ENCODE measurements at places on chromosomes 6 and 20. TPM values are rescaled to one million over a fixed set of nuclear protein-coding genes. Genes with fewer than 3 reads are reported as not detected.

- peaks cover 24% of the 10 kb centered on the region for H3K27me3 ChIP-seq
- no peak within 1 kb of the TSS for H3K4me3 ChIP-seq
- no peaks in the 10 kb centered on the region for H3K36me3 ChIP-seq
- no peaks in the 10 kb centered on the region for H3K4me1 ChIP-seq
- DNase-seq = no peak
Observed at GRCh38 chr20:58850693-58851174, at the start of gene GNAS-AS1. GNAS-AS1 (minus strand) TSS chr20:58850902.

DNA sequence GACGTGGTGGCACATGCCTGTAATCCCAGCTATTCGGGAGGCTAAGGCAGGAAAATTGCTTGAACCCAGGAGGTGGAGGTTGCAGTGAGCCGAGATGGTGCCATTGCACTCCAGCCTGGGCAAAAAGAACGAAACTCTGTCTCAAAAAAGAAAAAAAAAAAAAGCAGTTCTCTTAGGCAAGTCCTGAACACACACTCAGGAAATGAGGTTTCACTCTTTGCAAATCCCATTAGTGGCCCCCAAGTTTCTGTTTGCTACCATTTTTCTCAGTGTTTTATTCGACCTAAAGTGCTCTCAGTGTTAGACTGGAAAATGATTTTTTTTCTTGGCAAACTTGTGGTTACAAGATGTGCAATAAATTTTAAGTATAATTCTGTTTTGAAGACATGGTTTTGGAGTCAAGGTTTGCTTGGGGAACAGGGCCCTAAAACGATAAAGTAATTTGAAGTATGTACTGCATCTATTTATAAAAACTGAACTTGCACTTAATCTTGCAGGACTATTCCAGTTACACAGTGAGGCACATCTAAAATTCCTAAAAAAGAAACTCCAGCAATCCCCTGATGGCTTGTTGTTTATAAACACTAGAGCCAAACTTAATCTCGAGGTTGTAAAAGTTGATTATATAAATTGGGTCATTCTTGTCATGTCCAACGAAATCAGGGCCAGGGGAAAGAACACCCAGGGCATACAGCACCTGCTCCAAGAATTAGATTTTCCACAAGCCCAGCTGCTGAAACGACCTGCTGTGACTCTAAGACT lies 42.6 kb downstream of the MAP1LC3A start:
- no peaks in the 10 kb centered on the region for H3K36me3 ChIP-seq
- no peaks in the 10 kb centered on the region for H3K4me1 ChIP-seq
- no peak for DNase-seq
- no peak overlapping the region for H3K27ac ChIP-seq

DNA sequence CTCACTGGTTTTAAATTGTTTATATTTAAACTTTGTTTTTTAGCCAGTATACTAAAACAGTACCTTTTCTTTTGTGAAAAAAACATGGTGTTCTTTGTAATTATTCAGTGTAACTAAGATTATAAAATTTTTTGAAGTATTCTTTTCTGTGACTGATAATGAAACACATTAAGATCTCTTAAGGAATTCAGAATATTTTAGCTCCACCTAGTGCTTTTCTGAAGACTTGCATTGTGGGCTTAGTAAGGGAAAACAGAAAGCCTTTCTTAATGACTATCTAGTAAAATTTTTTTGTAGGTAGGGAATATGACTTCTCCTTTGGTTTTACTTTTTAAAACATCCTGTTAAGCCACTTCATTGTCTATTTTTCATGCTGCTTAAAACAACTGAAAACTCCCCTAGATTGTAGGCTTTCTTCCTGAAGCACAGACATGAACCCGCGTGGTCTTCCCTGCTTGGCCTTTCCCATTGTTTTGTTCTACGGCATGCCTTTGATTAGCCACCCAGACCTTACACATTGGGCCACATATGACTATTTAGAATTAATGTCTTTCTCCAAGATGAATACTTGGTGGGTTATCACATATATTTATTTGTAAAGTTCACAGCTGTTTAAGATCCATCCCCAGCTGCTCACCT lies 72.1 kb downstream of the AFDN start:
- H3K4me3 ChIP-seq = no peak overlapping the region
- H3K36me3 ChIP-seq = no peaks in the 10 kb centered on the region
- no peak for DNase-seq

DNA sequence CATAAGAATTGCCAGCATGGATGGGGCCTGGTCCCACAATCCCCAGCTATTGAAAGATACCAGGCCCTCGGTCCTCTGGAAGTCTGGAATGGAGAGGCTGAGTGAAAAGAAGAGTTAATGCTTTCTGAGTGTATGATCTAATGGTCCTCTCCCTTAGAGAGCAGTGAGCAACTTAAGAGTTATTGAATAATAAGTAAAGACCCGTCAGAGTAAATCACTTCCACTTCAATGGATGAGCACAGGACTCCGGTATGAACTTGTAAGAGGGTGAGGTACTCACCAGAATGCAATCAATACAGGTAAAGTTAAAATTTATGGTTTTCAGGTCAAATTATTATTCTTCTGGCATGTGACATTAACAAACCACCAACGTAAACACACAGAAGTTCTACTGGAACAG lies 39.9 kb downstream of the FAXC start:
- H3K36me3 ChIP-seq = no peaks in the 10 kb centered on the region
- no peak overlapping the region for H3K4me3 ChIP-seq
- no peaks in the 10 kb centered on the region for H3K4me1 ChIP-seq
- H3K27me3 ChIP-seq = no peaks in the 10 kb centered on the region

GRCh38 chr20:44279228-44279627 lies 31.8 kb downstream of the FITM2 start:
- no peaks in the 10 kb centered on the region for H3K36me3 ChIP-seq
- no peak for DNase-seq
- H3K4me1 ChIP-seq = no peaks in the 10 kb centered on the region
- H3K27ac ChIP-seq = no peak overlapping the region
- no peak overlapping the region for H3K4me3 ChIP-seq

GRCh38 chr20:41318271-41318649 lies 729 bp upstream of the ZHX3 start:
- H3K36me3 ChIP-seq = no peaks in the 10 kb centered on the region
- no peaks in the 10 kb centered on the region for H3K27me3 ChIP-seq
- H3K27ac ChIP-seq = no peak overlapping the region
- DNase-seq = no peak

DNA sequence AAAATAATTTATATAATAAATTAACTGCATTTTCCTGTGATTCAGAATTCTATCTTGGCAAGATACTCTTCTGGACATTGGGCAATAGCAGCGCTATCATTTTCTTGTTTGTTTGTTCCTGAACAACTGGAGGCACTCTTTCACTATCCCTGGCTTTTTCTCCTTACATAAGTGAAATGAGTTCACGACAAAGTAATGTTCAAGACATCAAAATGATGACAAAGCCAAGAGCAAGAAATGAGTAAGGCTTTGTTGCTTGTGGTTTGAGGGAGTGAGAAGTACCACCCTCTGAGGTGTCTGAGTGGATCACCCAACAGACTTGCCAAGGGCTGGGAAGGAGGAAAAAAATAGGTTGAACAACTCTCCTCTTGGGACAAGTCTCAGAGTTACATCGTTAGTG lies 466.6 kb upstream of the JAG1 start:
- no peaks in the 10 kb centered on the region for H3K4me1 ChIP-seq
- no peaks in the 10 kb centered on the region for H3K36me3 ChIP-seq
- H3K4me3 ChIP-seq = no peak overlapping the region
- no peaks in the 10 kb centered on the region for H3K27me3 ChIP-seq
- H3K27ac ChIP-seq = no peak overlapping the region

DNA sequence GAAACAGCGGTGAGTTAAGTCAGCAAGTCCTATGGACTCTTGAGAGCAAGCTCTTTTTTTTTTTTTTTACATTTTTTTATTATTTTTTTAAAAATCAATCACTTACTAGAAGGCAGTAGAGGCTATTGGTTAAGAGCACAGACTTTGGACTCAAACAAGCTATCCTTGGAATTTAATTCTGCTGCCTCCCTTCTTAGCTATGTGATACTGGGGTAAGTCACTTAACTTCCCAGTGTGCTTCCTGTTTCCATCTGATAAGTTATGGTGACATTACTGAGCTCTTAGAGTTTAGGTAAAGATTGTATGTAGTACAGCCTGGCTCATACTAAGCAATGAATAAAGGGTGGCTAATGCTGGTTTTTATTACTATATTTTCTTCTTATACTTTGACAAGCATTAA lies 770.5 kb upstream of the FLRT3 start:
- H3K27me3 ChIP-seq = no peaks in the 10 kb centered on the region
- DNase-seq = no peak
- H3K4me3 ChIP-seq = no peak overlapping the region
- no peaks in the 10 kb centered on the region for H3K4me1 ChIP-seq
- no peak overlapping the region for H3K27ac ChIP-seq

GRCh38 chr6:37635319-37635718 lies 62.4 kb downstream of the MDGA1 start:
- H3K4me3 ChIP-seq = no peak overlapping the region
- no peak for DNase-seq
- H3K27ac ChIP-seq = no peak overlapping the region
- no peaks in the 10 kb centered on the region for H3K27me3 ChIP-seq
- H3K4me1 ChIP-seq = peaks cover 14% of the 10 kb centered on the region

DNA sequence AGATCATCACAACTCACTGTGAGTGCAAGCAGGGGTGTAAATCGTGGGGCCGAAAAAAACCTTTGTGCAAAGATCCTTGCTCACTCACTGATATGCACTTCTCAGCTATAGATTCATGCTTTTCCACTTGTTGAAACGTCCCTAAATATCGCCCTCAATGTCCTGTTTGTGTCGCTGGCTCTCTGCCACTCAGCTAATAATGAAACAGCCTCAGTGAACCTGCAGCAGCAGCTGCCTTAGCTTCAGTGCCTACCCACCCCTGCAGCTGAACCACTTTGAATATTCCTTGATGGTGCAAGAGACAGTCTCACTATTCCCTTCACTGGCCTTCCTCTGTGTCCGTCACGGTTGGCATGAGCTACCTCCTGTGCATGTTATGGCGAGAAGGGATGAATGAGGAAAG lies 128.9 kb upstream of the NAA20 start:
- no peak for DNase-seq
- H3K27ac ChIP-seq = no peak overlapping the region
- H3K4me3 ChIP-seq = no peak overlapping the region
- H3K36me3 ChIP-seq = no peaks in the 10 kb centered on the region

GRCh38 chr6:149907317-149907716 lies 9.4 kb upstream of the RAET1E start:
- H3K4me3 ChIP-seq = no peak overlapping the region
- H3K4me1 ChIP-seq = no peaks in the 10 kb centered on the region
- no peaks in the 10 kb centered on the region for H3K27me3 ChIP-seq
- no peaks in the 10 kb centered on the region for H3K36me3 ChIP-seq

DNA sequence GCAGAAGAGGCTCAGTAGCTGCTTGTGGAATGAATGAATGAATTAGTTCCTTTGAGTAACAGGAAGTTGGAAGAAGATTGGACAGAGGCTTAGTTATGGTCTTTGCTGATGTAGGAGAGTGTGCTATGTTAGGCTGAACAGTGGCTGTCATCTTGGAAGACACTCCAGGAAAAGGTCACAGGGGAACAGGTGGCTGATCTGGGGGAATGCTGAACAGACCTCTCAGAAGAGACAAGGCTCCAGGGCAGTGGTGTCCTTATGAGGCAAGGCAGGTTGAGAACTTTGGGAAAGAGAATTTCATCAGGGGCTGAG lies 62.3 kb downstream of the UTRN start:
- peak overlapping the region; percentile 8 for H3K4me3 ChIP-seq
- H3K27ac ChIP-seq = no peak overlapping the region
- no peaks in the 10 kb centered on the region for H3K27me3 ChIP-seq
- no peak for DNase-seq
- peaks cover 37% of the 10 kb centered on the region for H3K4me1 ChIP-seq
- H3K36me3 ChIP-seq = no peaks in the 10 kb centered on the region

- no peak overlapping the region for H3K27ac ChIP-seq
- no peak overlapping the region for H3K4me3 ChIP-seq
- H3K4me1 ChIP-seq = no peaks in the 10 kb centered on the region
- DNase-seq = no peak
Observed at GRCh38 chr20:49268600-49269365, 9.1 kb downstream of the ZNFX1 start.

- H3K4me1 ChIP-seq = no peaks in the 10 kb centered on the region
- H3K36me3 ChIP-seq = peaks cover 3% of the 10 kb centered on the region
- H3K4me3 ChIP-seq = no peak overlapping the region
- DNase-seq = no peak
- H3K27me3 ChIP-seq = no peaks in the 10 kb centered on the region
Observed at GRCh38 chr6:47250302-47250701, 59.4 kb downstream of the TNFRSF21 start.

DNA sequence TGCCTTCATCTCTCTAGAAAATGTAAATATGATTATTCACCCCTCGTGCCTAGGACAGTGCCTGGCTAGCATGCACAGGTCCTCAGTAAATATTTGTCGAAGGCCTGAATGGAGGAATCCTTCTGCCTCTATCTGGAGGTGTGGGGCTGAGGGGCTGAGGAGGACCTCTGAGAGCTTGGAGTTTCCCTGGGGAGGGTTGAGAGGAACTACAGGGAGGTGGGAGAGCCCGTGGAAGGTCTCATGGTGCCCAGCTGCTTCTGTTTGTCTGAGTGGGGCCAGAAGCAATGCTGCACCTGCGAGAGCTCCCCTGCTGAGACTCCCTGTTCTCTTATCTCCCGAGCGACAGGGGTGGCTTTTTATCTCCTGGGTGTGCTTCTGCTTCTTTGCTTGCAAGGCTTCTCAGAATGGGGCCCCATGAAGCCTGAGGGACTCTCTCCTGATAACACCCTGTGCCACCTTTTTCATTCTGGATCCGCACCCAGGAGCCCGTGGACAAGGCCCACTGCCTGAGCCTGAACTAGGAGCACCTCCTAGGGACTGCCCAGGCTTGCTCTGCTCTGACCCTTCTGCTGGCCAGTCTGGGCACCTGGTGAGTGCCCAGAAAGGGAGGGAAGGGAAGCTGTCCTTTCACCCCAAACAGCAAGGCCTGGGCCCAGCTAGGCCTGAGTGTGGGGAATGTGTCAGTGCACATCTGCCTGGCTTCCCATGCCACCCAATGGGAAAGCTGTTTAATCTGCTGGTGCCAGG lies 2.4 kb downstream of the SLC29A1 start:
- DNase-seq = no peak
- no peaks in the 10 kb centered on the region for H3K27me3 ChIP-seq
- H3K36me3 ChIP-seq = peaks cover 4% of the 10 kb centered on the region
- no peak overlapping the region for H3K27ac ChIP-seq
- H3K4me3 ChIP-seq = no peak overlapping the region

DNA sequence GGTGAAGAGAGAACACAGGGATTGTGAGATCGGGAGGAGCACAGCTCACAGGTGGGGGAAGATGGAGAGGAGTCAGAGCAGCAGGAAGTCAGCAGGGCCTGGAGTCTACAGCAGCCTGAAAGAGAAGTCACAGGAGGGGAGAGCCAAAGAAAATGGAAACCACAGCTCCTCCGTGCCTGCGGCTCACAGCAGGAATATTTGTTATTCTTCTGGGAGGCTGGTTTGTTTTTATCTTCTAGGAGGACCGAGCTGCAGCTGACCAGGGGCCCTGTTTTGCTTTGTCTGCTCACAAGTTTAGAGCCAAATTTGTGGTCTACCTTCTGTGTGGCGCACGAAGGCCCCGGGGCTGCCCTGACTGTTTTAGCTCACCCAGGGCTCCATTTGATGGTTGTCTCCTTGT lies 81.8 kb downstream of the CLIC5 start:
- no peaks in the 10 kb centered on the region for H3K27me3 ChIP-seq
- H3K27ac ChIP-seq = no peak overlapping the region
- DNase-seq = no peak
- H3K36me3 ChIP-seq = no peaks in the 10 kb centered on the region

INSM1 gene
- total RNA-seq = 0.07 TPM

SLC13A3 gene
- not detected for total RNA-seq

TNFRSF6B gene
- total RNA-seq = 147 TPM

PTPRK gene
- total RNA-seq = 34.2 TPM

TMC2 gene
- total RNA-seq = not detected

APMAP gene
- total RNA-seq = 82.7 TPM

ALDH5A1 gene
- total RNA-seq = 10.0 TPM

MUC22 gene
- total RNA-seq = not detected

Data from HCT116 (cell line).